ENCODE measurements at places on chromosomes 2 and 18.

- no peak for DNase-seq
These were observed 22.1 kb upstream of the EVA1A start for GRCh38 chr2:75582840-75583239.

- DNase-seq = no peak
These were observed 6.5 kb downstream of the PRPF40A start for GRCh38 chr2:152710713-152711112.

GRCh38 chr2:41950666-41950960 lies 97.2 kb upstream of the PKDCC start:
- no peak for DNase-seq

DNA sequence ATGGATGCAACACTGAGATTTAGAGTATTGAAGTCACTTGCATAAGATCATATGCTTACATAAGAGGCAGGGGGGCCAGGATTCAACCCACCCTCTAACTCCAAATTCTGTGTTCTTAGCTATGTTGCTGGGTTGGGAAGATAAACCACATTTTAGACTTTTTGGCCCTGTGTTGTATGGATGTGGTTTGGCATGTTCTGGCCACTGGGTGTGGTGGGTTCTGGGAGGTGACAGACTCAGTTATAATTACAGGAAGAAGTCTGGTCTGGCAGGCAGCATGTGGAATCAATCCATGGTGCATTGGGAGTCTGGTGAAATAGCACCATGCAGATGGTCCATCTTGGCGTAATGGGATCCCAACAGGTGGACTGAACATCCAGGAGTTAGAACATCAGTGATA lies 138.9 kb downstream of the LTBP1 start:
- DNase-seq = no peak

DNA sequence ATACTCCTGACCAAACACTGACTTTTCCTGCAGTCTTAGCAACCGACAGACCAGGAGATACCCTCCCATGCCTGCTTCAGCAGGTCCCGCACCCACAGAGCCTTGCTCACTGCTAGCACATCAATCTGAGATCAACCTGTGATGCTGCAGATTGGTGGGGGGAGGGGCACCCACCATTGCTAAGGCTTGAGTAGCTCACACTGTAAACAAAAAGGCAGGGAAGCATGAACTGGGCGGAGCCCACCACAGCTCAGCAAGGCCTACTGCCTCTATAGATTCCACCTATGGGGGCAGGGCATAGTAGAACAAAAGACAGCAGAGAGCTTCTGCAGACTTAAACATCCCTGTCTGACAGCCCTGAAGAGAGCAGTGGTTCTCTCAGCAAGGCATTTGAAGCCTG lies 109.7 kb downstream of the SP100 start:
- DNase-seq = no peak

GRCh38 chr2:30639836-30640235 lies 167.4 kb downstream of the CAPN13 start:
- DNase-seq = no peak

DNA sequence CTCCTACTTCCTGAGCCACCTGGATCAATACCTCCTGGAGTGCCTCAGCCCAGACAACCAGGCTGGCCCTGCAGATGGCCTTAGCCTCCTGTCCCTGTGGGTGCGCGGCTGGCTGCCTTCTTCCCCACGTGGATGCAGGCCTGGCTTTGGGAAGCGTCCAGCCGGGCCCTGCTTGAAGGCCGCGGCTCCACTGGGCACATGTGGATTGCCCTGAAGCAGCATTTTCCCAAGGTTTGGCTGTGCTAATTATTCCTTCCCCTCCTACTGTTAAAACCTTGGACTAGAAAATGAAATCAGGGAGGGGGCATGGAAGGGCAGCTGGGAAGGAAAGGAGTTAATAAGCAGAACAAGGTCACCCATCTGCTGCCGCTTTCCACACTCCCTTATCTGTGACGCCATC lies 143.0 kb upstream of the GATA6 start:
- DNase-seq = no peak

- no peak for DNase-seq
These were observed 245.1 kb downstream of the NEDD4L start for GRCh38 chr18:58288921-58289797.

- no peak for DNase-seq
These were observed 28.6 kb downstream of the EML4 start for GRCh38 chr2:42197792-42198191.

DNA sequence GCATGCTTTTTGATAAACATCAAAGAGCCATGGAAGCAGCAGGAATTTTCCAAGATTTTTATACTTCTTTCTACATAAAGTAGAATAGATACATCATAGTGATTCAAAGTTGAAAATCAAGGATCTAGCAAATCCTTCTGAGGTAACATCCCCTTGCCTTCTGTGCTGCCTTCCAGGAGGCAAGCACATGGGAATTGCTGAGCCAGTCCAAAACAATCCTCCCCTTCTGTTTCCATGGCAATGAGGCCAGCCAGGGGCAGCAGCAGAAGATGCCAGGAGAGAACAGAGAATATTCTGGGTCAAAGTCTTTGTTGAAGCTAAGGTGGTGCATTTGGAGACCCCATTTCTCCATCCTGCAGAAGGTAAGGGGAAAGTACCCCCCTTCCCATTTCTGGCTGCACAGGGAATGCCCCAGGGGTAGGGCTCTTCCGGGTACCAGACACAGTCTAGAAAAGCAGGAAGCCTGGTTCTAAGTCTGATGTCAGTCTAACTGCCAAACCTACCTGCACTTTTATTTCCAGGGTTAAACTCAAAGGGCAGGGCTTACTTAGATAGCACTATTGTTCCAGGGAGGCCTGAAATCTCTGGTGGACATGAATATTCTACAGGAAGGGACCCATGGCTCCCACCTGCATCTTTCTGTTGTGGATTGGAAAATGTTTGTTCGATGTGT lies 22.1 kb downstream of the CENPA start:
- no peak for DNase-seq

DNA sequence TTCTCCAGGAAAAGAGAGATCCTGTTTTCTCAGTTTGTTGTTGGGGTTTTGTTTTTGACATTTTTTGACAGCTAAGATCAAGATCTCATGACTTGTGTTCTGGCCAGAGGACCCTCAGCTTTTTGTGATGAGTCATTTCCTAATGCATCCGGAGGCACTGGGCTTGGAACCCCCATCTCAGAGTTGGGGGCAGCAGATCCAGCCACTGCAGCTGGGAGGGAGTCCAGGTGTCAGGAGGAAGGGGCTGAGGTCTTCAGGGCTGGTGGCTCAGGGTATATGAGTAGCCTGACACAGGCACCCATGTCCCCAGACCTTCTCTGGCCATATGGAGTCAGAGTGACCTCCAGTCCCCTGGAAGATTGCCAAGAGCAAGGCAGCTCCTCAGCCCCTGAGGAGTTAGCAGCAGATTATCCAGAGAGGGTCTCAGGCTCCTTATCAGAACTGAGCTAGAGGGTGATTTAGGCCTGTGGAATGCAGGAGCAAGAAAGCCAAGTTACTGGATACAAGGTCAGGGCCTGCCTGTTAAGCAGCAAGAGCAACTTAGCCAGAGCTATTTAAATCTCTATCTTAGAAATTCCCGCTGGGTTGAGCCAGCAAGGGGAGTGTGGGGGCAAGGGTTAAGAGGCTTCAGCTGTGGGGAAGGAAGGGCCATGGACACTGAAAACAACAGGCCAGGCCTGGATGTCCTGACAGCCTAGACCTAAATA lies 62.4 kb downstream of the TANC1 start:
- DNase-seq = no peak

DNA sequence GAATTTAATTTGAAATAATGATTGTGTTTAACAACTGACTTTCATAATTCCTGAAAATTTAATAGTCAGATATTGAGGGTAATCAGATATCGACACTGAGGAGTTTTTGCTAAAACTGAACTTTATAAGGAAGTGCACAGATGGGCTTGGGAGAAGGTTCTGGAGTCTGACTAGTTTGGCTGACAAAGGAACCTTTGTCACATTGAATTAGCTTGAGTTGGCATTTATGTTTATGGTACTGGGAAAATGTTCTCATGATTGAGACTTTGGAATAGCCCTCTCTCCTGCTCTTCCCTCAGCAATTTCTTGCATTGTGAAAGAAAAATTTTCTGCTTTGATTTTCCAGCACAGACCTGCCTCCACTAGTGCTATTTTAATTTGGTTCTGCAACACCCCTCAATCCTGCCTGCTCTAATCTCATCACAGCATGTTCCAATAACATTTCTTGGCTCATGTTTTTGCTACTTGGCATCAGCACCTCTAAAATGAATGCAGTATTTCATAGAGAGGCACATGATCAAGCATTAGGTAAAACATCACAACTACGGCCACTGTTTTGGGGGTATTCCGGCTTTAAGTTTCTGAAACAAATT lies 133.9 kb upstream of the FSHR start:
- DNase-seq = no peak

DNA sequence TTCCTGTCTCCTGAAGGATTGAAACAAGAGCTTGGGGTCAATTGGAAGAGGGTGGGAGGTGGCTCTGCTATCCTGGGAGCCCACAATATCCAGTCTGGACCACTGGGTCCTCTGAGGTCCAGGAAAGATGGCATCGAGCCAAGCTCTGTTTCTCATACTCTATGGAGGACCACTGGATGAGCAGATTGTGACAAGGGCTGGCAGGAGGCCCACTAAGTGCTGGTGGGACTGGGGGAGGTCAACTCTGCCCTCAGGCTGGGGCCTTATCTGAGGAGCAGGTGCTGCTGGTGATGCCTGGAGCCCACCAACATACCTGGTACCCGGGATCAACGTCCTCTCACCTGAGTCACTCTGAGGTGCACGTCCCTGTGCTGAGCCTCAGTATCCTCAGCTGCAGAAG lies 142.4 kb downstream of the NDUFA10 start:
- DNase-seq = no peak

- DNase-seq = no peak
These were observed 86.6 kb downstream of the RND3 start for GRCh38 chr2:150400849-150401248.

DNA sequence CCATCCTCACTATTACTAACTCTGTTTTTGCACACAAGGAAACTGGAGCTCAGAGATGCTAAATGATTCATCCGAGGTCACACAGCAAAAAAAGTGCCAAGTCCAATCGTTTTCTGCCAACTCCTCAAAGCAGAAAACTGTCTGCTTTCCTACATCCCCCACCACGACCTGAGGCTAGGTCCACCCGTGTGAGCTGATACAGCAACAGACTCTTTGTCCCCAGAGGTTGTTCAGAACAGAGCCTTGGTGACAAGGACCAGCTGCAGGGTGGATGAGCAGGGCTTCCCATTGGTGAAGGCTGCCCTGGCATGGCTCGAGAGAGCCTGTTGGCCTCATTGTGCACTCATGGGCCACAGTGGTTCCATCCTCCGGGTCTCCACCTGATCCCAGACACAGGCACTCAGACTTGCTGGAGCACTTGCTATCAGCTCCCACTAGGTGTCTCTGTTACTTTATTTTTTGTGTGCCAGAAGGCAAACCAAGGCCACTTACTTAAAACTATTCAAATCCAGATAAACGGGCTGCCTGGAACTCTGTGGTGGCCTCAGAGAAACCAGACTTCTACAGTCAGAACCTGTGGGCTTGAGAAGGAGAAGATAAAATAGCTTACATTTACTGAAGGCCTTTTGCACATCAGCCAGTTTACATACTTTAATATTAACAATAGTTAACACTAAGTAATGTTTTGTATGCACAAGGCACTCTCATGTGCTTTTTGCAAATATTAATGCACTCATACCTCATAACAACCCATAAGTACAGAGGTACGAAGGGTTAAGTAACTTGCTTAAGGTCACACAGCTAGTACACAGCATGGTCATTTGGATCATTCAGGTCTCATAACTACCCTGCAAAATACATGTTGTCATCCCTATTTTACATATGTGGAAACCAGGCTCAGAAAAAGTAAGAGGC lies 62.9 kb upstream of the CTIF start:
- peak; percentile 13 for DNase-seq

DNA sequence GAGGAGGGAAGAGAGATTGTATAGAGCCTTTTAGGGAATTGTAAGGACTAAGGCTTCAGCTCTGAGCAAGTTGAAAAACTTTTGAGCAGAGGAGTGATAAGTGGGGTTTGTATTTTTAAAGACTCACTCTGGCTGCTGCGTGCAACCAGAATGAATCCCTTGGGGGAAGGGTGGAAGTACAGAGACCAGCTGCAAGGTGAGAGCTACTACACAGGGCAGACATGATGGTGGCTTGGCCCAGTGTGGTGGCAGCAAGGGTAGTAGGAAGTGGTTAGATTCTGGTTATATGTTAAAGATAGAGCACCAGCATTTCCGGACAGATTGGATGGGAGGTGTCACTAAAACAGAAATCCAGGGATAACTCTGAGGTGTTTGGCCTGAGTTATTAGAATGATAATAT lies 10.1 kb upstream of the SESTD1 start:
- DNase-seq = no peak

GRCh38 chr18:24991141-24992060 lies 360.6 kb downstream of the ZNF521 start:
- DNase-seq = no peak

- DNase-seq = no peak
These were observed 27.0 kb upstream of the ACVR1 start for GRCh38 chr2:157903151-157903550.

DNA sequence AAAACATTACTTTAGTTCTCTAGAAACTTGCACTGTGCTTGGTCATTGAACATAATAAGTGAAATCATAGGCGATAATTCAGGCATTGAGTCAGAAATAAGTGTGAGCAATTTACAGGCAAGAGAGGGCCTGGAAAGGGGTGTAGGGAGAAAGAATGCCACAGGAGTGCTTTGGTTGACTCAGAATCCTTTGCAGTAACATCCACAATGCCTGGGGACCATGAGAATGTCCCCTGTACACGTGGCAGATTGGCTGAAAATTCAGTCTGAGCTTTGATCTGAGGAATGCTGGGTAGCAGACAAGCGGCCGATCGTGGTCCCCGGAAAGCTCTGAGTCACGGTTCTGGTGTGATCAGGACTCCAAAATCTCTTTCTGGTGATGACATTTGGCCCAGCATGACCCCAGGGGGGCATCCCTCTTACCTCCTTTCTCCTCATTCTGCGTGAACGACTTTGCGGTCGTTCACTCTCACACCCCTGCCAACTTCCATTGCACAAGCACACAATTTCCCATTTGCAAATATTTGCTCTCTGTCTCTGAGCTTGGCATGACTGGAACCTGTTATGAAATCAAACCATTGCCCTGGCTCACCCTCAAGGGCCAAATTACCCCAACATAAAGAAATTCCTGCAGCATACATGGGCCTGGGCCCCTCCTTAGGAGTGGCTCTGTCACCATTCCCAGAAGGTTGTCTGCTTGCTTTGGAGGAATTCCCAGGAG lies 305.0 kb upstream of the EPAS1 start:
- DNase-seq = peak; percentile 74

GRCh38 chr2:80573167-80573566 lies 268.6 kb upstream of the LRRTM1 start:
- DNase-seq = no peak

DNA sequence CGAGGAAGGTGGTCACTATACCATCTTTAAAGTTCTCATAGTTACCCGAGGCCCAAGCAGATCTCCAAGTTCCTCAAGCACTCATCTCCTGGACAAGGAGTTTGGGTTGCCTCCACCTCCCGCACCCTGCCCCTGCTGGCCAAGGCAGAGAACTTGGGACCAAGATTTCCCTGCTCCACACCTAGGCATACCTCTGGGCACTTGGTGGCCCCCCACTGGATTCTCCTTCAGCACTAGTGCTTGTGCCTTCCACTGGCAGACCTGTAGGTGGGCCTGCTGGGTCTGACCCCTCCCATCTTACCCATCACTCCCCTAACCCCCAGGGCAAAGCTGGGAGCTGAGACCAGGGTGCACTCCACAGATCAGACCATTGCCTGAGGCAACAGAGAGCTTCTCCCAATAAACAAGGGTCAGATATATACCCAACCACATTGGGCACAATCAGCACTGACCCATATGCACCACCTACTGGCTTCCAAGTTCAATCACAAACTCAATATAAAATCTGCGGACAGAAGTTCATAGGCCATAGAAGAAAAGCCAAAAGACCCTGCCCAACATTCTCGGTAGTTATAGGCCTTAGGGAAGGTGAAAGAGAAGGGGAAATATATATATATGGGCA lies 244.2 kb downstream of the EXOC6B start:
- no peak for DNase-seq
